ENCODE measurements at places on chromosomes 6 and 20.
A peak's percentile ranks its signal among the peaks of the same experiment; 100 is the strongest.

DNA sequence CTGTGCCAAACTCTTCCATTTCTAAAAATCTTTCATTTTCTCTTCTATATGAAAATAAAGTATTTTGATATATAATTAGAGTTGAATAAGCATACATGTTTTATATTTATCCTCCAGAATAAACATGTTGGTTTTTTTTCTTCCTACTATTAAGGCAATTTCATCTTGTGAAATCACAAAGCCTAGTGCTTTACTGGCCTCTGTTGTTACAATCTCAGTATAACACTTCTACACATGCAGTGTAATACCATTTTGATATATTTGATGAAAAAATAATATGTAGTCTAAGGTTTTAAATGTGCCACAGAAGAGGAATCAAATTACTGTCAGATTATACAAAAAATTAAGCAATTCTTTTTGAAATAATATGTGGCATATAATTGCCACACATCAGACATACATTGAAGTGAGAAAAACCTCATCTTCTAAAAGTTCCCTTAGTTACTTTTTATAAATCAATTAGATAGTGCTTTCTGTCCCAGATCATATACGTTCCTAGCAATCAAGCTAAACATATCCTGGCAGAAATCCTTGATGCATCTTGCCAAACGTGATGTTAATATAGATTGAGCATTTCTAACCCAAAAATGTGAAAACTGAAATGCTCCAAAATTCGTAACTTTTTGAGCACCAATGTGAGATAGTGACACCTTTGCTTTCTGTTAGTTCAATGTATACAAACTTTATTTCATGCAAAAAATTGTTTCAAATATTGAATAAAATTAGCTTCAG lies 225.1 kb upstream of the MANEA start:
- peak; percentile 2 for DNase-seq

- DNase-seq, result no peak
Observed at GRCh38 chr6:70391492-70391891, 21.8 kb upstream of the FAM135A start.

- DNase-seq, result no peak
Observed at GRCh38 chr20:24936526-24937407, 12.3 kb upstream of the CST7 start.

- no peak for DNase-seq
Observed at GRCh38 chr20:480044-480443, 17.7 kb upstream of the TBC1D20 start.

- no peak for DNase-seq
Observed at GRCh38 chr20:32249030-32249738, 28.3 kb upstream of the KIF3B start.

Measured in fibroblast of skin of right biceps (primary cell).